ENCODE measurements at places on chromosomes 4 and X.

DNA sequence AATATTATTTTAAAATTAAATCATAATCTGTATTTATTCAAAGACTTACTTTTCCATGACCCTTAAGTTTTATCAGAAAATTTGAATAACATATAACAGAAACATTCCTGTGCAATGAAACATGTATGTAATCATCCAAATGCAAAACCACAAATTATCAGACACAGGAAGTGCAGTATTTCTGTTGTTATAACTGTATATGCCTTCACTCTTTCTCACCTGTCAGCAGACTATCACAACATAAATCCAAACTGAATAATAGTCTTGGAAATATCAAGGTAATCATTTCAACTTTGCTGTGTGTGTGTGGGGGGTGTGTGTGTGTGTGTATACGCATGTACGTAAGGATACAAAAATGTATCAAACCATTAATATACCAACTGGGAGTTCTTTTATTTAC is 285.9 kb downstream of the SLC7A11 start:
- no peak for DNase-seq

- no peak for DNase-seq
These were observed 404.0 kb downstream of the PPARGC1A start for GRCh38 chr4:23485801-23486200.

DNA sequence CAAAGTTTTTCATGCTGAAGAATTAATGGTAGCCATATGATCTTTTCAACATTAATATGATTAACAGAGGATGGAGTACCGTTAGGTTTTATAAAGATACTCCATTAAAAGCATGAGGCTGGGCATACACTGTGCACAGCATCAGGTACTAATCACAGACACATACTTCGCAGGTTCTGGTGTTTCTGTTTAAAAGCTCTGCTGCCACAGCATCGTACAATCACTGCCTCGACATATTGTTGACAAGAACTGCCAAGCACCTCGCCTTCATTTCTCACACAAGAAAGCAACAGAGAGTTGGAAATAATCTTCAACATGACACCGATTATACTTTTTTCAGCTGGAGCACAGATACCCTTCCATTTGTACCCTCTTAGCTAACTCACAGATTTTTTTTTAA is 753.4 kb upstream of the FAM241A start:
- no peak for DNase-seq

DNA sequence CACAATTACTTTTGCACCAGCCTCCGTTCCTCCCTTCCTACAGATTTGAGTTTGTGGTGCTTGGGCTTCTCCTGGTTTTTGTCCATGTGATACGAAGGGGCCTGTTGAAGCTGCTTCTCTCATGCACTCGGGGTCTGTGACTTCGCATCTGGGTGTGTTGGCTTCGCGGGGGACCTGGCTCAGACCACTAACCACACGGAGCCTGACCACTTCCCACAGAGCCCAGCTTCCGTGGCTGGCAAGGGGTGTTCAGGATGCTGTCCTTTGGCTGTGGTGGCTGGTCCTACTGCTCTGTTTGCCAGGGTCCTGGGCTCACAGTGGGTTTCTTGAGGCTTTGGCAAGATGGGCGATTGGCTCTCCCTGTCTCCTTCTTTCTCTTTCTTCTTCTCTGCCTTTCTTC is 19.8 kb upstream of the XG start:
- no peak for DNase-seq

DNA sequence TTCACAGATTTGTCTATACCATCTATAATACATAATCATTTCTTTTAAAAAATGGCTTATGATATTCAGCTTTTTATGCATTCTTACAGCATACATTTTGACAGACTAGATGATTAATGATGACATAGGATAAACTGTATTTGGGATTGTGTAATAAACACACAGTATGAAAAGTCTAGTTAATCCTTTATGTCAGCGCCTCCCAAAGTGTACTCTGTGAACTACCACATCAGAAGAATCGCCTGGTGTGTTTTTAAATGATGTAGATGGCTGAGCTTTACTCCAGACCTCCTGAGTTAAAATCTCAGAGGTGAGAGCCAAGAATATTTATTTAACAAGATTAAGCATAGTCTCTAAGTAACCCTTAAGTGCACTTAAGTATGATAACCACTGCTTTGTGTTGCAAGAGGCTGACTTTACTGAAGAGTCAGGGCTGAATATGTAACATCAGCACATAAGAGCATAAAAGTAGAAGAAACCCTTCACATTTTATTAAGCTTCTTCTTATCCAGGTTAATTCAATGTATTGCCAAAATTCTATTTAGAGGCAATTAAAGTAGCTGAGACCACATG is 104.2 kb downstream of the ANK2 start:
- DNase-seq = no peak

- DNase-seq = no peak
These were observed 18.1 kb downstream of the CHIC1 start for GRCh38 chrX:73581002-73581628.

DNA sequence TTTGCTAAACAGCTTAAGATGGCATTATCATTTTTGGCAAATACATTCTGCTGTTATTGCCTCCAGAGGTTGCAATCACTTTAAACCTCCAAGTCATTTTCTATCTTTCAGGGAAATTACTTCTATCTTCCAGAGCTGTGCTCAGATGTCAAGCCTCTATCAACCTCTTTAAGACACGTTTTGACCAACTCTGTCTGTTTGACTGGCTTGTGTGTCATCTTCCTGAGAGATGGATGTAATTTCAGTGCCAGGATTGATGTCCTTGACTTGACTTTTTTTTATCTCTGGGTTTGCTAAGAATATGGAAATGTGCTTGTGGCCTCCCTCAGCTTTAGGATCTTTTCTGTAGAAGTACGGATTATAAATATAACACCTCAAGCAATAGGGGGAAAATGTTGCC is 263.4 kb downstream of the GLUD2 start:
- no peak for DNase-seq

- DNase-seq = no peak
These were observed 6.4 kb upstream of the SEPTIN11 start for GRCh38 chr4:76943129-76943620.

GRCh38 chrX:138723301-138723700 is 11.8 kb upstream of the FGF13 start:
- DNase-seq = no peak

DNA sequence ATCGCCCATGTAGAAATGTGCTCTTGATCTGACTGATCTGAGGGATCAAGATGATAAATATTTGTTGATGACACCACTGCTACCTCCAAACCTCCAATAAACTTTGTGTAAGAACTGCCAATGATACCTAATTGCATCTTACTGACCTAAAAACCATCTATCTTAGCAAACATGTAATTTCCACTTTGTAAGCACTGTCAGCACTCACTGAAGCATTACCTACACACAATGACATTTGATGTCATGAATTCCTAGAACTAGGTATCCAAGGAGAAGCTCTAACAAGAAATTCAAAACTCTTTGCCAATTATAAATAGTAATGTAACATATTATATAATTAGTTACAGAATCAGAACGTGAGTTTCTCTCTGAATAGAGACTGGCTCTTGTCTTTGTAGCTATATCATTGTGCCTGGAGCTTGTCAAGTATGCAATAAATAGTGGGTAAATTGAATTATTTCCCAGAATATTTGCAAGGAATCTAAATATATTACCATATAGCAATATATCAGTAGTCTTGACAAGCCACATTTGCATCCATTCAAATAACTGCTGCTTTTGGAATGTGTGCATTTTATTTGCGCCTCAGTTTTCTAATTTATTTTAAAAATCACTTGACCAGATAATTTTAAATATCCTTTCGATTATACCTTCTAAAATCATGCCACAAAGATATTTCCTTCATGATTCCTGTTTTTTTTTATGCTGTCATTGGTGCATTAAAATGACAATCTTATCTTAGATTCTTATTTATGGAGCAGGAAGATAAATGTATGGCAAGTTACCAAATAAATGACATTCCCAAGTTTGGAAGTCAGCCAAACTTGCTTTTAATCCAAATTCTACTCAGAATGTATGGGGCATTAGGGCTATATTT is 232.3 kb upstream of the NEIL3 start:
- no peak for DNase-seq

GRCh38 chrX:107646735-107647134 is 18.4 kb downstream of the PRPS1 start:
- no peak for DNase-seq
